ENCODE measurements at places on chromosomes 13 and 19.
A peak's percentile ranks its signal among the peaks of the same experiment; 100 is the strongest.

DNA sequence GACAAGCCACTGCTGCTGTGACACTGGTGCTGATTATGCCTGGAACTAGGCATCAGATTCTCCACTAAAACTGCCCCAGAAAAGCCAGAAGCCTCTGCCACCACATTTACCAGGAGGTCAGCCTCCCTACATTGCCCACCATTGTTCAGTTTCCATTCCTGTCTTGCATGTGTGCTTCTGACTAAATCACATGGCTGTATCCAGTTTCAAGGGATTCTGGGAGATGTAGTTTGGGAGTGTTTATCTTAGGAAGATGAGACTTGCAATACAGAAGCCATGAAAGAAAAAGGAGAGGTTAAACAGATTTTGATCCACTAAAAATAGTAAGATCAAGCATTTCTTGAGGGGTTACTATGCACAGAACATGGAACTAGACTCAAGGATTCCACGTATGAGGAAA is 40.7 kb upstream of the SERPINE3 start:
- no peak for DNase-seq

DNA sequence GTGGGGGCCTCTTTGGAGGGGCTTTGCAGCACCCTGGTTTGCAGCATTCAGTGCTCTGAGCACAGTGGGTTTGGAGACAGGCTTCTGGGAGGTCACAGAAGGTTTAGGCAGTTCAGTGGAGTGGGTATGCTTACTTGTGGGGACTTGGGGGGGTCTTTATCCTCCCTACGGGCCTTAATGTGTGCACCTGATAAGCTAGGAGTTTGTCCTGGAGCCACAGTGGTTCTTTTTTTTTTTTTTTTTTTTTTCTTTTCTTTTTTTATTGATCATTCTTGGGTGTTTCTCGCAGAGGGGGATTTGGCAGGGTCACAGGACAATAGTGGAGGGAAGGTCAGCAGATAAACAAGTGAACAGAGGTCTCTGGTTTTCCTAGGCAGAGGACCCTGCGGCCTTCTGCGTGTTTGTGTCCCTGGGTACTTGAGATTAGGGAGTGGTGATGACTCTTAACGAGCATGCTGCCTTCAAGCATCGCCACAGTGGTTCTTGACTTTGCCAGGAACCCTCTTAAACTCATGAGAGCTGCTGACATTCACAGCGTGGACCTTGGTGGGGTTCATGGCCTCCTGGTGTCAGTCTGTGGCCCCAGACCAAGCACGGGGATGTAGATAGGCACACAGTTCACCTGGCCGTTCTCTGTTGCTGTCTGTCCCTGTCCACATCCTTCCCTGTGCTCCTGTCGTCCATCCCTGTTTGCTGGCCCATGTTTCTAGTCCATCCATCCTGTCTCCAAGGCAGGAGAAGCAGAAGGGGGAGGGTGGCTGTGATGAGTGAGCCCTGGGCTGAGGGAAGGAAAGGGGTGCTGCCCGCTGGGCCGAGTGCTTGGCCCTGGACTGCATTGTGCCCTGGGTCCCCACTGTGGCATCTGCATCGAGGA is 2.7 kb downstream of the EGLN2 start:
- DNase-seq: no peak

DNA sequence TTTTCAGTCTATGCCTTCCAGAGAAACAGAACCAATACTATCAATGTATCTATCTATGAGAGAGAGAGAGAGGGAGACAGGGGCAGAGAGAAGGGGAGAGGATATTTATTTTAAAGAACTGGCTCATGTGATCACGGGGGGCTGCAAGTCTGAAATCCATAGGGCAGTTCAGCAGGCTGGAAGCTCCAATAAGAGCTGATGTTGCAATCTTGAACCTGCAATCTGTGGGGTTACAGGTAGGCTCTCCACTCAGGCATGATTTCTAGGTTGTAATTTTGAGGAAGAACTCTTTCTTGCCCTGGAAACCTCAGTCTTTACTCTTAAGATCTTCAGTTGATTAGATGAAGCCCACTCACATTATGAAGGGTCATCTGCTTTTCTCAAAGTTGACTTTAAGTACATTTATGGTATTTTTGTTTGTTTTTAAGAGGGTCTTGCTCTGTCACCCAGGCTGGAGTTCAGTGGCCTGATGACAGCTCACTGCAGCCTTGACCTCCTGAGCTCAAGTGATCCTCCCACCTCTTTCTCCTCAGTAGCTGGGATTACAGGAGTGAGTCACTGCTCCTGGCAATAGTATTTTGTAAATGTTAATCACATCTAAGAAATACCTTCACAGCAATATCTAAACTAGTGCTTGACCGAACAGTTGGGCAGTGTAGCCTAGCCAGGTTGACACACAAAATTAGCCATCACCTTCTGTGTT is 376.4 kb downstream of the FGF9 start:
- DNase-seq: no peak

DNA sequence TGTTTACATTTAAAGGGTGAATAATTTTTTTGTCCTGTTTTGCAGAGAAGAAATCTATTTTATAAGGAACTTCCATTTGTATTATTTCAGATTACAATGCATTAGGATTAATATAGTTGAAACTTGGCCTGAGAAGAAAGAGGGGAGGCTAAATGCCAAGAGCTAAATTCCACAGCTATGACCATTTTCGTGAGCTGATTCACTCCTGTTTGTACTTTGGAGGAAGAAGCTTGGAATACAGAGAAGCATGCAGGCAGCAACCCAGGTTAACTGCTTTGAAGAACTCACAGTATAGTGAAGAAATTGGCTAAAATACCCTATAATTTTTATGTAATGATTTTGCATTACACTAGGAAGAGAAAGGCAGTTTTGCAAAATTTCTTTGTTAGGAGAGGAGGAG is 309.4 kb upstream of the KLF12 start:
- no peak for DNase-seq

- no peak for DNase-seq
Measured at GRCh38 chr13:26500618-26501320, 56.7 kb upstream of the WASF3 start.

DNA sequence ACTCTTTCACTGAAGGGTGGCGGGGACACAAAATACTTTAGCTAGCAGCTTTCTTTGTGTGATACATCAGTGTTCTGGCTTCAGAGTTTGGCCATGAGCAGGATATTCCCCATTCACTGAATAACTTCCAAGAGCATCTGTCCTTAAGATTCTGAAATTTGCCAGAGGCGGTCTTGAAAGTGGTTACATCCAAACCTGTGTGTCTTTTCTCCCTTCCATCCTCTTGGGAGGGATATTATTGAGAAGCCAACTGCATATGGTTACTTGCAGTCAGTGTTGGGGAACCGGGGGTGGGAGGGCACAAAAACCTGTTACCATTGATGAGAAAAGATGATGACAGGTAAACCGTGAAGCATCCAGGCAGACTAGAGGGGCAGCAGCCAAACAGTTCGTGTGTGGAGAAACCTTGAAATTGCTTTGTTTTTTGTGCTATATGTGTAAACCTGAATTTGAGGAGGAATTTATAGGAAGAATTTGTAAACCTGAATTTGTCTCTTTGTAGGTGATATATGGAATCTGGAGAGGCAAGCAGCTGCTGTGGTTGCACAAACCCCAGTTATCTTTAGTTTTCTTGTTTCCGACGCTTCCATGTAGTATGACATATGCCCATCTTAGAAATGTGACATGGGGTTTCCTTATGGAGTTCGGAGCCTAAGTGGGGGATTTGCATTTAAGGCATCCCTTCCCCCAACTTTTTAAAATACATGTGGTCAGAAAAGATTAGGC is 104.8 kb downstream of the WDFY2 start:
- no peak for DNase-seq

GRCh38 chr19:43820098-43820883 is 6.8 kb upstream of the ZNF283 start:
- no peak for DNase-seq

DNA sequence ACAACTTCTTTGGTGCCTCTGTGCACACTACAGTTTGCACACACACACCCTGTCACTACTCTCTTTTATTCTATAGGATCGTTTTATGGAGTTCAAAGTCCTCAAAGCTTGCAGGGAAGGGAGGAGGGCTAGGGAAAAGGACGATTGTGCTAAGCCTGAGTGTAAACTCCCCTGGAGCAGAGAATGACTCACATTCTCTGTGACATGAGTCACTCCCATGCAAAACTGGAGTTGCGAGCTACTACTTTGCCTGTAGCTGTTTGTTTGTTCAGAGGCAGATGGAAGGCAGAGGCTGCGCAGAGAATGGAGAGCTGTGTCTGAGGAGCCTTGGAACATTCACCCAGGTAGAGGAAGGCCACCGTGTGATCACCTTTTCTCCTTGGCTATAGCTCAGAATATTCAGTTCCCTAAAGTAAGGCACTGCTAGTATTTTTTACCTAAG is 80.5 kb upstream of the MBNL2 start:
- DNase-seq: peak; percentile 4

DNA sequence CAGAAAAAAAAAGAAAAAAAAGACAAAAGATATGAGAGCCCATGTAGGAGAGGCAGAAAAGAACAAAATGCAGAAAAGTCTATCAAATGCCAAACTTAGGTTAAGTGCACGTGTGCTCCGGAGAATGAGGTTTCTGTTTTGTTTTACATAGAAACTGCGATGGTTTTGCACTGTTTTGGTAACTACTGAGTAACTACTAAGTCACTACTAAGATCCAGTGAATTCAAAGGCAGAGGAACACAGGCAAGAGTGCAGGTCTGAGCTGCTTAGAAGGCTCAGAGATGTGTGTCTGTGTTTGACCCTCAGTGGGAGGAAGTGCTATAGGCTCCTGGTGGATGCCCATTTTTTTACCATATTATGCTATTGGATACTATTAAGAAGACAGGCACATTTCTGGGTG is 299.3 kb downstream of the NDFIP2 start:
- DNase-seq: no peak

DNA sequence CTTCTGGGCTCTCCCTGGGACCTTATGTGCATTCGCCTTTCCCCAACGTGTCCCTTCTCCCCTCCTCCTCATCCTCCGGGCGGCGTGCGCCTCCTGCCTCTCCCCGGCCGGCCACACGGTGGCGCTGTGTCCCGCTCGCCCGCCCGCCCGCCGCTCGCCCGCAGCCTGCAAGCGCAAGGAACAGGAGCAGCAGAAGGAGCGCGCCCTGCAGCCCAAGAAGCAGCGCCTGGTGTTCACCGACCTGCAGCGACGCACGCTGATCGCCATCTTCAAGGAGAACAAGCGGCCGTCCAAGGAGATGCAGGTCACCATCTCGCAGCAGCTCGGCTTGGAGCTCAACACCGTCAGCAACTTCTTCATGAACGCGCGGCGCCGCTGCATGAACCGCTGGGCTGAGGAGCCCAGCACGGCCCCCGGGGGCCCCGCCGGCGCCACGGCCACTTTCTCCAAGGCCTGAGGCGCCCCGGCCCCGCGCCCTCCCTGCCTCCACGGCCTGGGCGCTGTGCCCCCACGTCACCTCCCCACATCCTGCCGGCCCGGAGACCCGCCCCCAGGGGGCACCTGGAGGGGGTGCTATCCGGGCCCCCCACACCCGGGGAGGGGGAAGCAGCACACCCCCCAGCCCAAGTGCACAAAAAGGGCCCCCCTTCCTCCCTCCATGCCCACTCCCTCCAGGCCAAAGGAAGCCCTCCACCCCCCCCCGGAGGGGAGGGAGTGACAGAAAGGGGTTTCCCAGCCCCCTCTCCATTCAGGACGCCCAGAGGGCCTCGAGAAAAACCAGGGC is 21.9 kb downstream of the ONECUT3 start:
- DNase-seq: no peak

DNA sequence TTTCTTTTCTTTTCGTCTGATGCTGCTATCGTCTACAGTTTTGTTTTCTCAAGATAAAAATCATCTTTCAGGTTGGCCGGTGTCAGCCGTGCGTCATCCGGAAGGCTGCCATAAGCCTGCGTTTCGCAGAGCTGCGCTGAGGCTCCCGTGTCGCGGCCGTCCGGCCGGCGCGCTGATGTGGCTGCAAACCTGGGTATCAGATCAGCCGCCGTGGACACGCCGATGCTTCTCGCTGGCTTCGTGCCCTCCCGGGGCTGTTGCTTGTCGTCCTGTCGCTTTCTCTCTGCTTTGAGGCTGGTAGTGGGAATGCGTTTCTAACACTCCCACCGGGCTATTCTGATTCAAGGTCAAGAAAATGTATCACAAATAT is 45.9 kb upstream of the TFDP1 start:
- DNase-seq: no peak

GRCh38 chr19:44951179-44952159 is 3.7 kb upstream of the CLPTM1 start:
- peak; percentile 78 for DNase-seq

DNA sequence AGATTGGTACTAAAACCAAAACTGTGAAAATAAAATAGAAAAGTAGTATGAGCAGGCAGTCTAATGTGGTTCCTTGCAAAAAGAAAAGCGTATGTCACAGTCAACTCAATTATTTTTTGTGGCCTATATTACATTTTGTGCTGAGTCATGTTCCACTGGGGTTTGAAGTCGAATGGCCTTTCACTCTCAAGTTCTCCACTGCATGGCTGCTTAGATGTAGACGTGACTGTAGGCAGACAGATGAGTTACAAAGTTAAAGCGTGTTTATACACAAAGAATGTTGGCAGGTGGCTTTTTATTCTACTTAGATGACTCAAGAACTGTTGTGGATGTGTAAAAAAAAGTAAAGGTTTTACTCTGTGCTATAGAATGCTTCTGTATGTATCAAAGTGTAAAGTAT is 133.9 kb downstream of the SLITRK6 start:
- DNase-seq: no peak

DNA sequence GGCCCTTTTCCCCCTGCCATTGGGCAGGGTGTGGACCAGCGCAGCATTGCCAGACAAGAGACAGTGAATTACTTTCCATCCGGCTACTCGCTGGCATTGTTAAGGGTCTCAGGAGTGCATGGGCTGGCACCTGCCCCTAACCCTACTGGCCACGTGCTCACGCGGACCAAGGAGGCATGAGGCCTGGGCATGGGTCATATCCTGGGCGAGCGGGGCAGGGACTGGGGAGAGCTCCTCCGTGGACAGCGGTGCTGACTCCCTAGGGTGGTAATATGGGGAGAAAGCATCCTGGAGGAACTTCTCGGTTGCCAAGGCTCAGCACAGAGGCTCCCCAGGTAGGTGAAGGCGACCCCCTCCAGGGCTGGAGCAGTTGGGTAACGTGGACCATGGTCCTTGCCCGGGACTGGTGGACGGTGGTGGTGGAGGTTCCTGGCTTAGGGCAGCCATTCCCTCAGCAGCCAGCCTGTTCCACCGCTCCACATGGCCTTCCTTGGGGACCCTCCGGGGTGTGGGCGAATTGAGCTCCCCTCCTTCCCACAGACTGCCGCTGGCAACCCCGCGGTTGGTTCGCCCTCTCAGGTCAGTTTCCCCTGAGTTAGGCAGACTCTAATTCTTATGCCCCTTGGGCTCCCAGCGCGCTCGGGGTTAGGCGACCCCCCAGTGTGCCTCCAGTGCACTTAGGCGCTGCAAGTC is 465.1 kb downstream of the SLITRK5 start:
- DNase-seq: no peak

GRCh38 chr13:81602241-81602640 is 1261.3 kb upstream of the SPRY2 start:
- no peak for DNase-seq

GRCh38 chr13:87827479-87827878 is 156.3 kb downstream of the SLITRK5 start:
- no peak for DNase-seq

GRCh38 chr13:24618011-24618955 is 61.9 kb upstream of the ATP12A start:
- no peak for DNase-seq

GRCh38 chr19:12838182-12838885 is at the start of gene MAST1:
Gene MAST1 (plus strand): TSS chr19:12838515. CDS start chr19:12838573, 58 bp downstream.
- DNase-seq: no peak
